Activated CD8-positive, alpha-beta memory T cell treated with anti-CD3 and anti-CD28 coated beads, Interleukin-2, amount 10 ng/mL, durations not matched to agents 7 days and 5 days (primary cell): ENCODE measurements at places on chromosomes 1 and 21. TPM values are rescaled to one million over a fixed set of nuclear protein-coding genes. Genes with fewer than 3 reads are reported as not detected.

ACAP3 gene
- 99.9 TPM for total RNA-seq

CD58 gene
- 56.9 TPM for total RNA-seq

S100A16 gene
- not detected for total RNA-seq

FUCA1 gene
- total RNA-seq = 5.6 TPM

- peak; percentile 48 for DNase-seq
Observed at GRCh38 chr1:165143437-165144065, 213.0 kb downstream of the LMX1A start.

DNA sequence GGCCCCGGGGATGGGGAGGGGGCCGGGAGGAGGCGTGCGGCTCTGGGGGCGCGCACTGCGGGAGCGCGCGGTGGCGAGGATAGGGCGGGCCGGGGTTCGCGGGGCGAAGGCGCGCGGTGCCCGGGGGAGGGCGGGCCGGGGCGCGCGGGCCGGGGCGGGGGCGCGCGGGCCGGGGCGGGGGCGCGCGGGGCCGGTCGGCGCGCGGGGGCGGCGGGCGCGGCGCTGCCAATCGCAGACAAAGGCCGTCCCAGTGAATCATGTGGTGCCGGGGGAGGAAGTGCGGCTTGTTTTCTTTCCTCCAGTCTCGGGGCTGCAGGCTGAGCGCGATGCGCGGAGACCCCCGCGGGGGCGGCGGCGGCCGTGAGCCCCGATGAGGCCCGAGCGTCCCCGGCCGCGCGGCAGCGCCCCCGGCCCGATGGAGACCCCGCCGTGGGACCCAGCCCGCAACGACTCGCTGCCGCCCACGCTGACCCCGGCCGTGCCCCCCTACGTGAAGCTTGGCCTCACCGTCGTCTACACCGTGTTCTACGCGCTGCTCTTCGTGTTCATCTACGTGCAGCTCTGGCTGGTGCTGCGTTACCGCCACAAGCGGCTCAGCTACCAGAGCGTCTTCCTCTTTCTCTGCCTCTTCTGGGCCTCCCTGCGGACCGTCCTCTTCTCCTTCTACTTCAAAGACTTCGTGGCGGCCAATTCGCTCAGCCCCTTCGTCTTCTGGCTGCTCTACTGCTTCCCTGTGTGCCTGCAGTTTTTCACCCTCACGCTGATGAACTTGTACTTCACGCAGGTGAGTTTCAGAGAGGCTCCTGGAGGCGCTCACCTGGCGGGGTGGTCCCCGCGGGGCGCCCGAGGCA, at the start of gene GPR137B:
GPR137B (plus strand) TSS at position 287 of the 851 bp plus-strand sequence; CDS start at position 371, 84 bp downstream.
- peak; percentile 77 for DNase-seq

GRCh38 chr1:24940231-24940630, 10.2 kb upstream of the RUNX3 start:
- no peak for DNase-seq

- DNase-seq = no peak
Observed at GRCh38 chr21:30044447-30045064, 104.8 kb upstream of the GRIK1 start.

- DNase-seq = no peak
Observed at GRCh38 chr21:16570171-16570570, 840.4 kb downstream of the USP25 start.

- no peak for DNase-seq
Observed at GRCh38 chr1:154873321-154873950, 3.4 kb upstream of the KCNN3 start.

DNA sequence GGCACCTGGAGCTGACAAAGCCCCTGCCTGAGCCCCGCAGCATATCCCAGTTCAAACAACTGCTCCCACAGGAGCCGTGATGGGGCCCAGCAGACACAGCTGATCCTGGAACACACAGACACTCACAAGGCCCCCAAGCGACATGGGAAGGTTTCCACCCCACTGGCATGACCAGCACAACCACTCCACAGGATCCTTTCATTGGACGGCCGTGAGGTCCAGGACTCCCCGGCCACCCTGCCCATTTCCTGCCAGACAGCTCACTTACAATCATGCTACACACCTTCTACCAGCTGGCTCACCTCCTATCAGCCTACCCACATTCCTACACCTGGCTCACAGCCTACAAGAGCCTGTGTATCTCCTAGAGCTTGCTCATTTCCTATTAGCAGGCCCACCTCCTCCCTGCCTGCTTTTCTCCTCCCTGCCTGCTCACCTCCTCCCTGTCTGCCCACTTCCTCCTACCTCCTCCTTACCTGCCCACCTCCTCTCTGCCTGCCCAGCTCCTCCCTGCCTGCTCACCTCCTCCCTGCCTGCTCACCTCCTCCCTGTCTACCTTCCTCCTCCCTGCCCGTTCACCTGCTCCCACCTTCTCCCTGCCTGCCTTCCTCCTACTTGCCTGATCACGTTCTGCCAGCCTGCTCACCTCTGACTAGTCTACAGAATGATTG, 73.9 kb downstream of the MATN1 start:
- DNase-seq = no peak

DNA sequence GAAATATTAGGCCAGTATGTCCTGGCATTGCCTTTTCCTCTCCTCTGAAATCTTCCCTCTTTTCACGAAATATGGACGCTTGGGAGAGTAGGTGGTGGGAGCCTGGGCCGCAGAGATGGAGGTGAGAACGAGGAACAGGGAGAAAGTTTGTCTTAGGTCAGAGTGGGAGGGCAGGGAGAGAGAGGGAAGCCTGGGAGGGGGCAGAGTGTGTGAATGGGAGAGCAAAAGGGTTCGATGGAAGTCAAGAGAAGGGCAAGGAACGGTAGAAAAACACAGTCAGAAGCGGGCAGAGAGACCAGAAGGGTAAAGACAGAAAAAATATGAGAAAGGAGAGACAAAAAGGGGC, 1.2 kb downstream of the TRABD2B start:
- no peak for DNase-seq

DNA sequence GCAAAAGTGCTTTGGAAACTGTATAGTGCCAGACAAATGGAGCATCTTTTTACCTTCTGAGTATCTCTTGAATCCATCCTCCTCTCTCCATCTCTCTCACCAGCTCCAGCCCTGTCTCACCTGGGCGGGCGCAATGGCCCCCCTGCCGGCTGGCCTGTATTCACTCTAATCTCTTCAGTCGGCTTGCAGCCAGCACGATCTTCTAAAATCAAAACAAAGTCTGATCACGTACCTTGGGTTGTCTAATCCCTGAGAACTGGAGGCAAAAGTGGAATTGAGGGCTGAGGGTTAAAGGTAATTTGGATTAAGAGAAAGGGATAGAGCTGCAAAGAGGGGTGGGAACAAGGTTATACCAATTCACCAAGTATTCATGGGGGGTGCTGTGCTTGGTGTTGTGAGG, 46.0 kb upstream of the LRRN2 start:
- DNase-seq = no peak

- DNase-seq = no peak
Observed at GRCh38 chr21:44654576-44655175, at the start of gene KRTAP12-4. TSS of gene KRTAP12-4 (minus strand) at chr21:44654659. CDS start at chr21:44654614, 45 bp downstream.

- DNase-seq = no peak
Observed at GRCh38 chr1:62435231-62436038, 1.4 kb upstream of the USP1 start.
